ENCODE measurements at places on chromosomes 1 and 21.

DNA sequence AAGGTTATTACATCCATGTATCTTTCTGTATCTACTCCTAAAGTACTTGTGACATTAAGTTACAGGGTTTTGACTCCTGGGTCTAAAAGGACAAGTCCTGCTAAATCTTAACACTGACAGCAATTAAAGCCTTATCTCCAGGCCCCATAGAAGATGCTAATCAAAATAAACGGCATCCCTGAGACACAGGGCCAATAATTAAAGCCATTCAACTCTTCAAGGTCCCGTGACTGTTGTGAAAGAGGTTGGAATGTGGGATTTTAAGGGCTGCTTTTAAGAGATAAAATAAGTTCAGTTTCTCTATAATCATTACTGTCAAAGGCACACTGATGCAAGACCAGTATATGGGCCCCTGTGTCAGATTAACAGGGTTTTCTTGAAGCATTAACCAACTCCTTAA lies 8.3 kb downstream of the DNAI4 start:
- DNase-seq = no peak

DNA sequence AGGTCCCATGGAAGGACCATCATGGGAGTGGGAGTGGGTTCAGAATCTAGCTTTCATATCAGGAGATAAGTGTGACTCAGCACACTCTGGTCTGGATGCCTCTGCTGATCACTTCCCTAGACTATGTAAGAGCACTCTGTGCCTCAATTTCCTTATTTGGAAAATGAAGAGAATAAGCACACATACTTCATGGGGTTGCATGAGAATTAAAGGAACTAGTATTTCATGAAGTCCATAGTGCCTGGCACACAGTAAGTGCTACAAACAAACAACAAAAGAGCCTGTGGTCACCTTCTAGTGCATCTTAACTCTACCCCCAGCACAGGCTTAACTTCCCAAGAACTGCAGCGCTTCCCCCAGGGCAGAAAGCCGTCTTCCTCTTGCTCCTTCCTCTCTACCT lies 9.6 kb upstream of the IL20 start:
- DNase-seq = no peak

GRCh38 chr1:199512037-199512710 lies 515.3 kb upstream of the NR5A2 start:
- DNase-seq = no peak

GRCh38 chr1:205014783-205015182 lies 28.2 kb upstream of the CNTN2 start:
- DNase-seq = no peak

GRCh38 chr1:218694636-218695035 lies 349.5 kb downstream of the TGFB2 start:
- DNase-seq = no peak

DNA sequence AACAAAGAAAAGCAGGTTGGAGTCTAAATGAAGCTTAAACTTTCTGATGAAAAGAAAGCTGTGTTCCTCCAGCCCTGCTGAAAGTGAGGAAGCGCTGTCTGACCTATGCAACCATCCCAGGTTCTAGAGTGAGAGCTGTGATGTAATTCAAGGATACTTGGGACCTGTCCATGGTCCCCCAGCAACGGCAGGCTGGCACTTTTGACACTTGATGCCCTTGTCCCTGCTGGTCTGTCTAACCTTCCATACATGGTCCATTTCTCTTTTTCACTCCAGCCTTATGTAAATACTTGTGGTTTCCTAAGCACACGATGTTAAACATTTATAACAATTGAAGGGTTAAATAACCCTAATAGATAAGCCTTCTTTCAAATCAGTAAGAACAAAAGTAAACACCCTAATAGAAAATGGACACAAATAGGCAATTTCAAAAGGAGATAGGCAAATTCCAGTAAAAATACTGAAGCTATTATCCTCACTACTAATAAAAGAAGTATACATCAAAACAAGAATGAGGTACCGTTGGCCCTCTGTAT lies 17.7 kb upstream of the KDM4A start:
- DNase-seq = no peak

GRCh38 chr1:185295091-185295490 lies 22.0 kb downstream of the IVNS1ABP start:
- no peak for DNase-seq

DNA sequence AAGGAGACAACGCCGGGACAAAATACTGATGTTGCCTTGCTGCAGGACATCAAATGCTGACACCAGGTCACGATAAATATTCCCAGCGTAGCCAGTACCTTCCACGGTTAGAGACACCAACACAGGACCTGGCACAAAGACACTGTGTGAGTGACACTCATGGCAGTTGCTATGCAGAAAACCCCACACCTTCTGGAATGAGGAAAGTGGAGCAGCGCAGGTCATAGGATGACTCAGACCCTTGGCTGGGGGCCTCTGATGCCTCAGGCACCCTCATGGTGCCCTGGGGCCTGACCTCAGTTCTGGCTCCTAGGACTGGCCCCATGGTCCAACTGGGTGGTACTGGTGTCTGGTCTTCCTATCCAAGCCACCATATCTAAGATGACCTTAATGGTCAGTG lies 7.0 kb downstream of the DCST2 start:
- DNase-seq = no peak

DNA sequence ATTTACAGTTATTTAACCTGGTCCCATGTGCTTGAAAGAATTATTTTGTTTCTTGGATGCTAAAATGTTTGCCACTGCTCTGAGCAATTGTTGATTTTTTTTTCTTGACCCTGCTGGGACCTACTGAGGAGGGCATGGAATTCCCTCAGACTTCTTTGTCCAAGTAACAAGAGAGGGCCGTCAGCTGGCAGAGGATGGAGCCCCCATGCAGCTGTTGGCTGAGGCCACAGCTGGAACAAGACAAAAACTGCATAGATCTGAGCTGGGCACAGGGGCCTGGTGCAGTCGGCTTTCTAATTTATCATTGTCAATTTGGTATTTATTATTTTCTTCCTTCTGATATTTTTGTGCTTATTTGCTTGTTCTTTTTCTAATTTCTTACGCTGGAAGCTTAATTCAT lies 39.6 kb upstream of the ABCG1 start:
- no peak for DNase-seq

GRCh38 chr1:108703939-108704338 lies 8.8 kb upstream of the FNDC7 start:
- DNase-seq = no peak

DNA sequence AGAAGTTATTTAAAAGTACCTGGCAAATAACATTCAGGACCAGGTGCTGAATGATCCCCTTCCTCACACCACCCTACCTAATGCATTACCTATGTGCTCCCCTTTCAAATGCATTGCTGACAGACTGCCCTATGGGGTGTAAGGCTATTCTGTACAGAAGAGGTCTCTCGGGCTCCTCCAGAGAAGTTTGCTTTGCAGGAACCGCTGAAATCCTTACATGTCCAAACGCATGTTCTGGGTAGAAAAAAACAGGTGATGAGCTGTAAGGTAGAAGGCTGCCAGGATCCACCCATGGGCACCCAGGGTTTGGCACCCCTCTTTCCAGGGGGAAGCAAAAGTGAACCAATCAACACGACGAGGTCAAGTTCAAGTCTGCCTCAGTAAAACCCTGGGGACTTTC lies 58.3 kb upstream of the TARBP1 start:
- DNase-seq = no peak

DNA sequence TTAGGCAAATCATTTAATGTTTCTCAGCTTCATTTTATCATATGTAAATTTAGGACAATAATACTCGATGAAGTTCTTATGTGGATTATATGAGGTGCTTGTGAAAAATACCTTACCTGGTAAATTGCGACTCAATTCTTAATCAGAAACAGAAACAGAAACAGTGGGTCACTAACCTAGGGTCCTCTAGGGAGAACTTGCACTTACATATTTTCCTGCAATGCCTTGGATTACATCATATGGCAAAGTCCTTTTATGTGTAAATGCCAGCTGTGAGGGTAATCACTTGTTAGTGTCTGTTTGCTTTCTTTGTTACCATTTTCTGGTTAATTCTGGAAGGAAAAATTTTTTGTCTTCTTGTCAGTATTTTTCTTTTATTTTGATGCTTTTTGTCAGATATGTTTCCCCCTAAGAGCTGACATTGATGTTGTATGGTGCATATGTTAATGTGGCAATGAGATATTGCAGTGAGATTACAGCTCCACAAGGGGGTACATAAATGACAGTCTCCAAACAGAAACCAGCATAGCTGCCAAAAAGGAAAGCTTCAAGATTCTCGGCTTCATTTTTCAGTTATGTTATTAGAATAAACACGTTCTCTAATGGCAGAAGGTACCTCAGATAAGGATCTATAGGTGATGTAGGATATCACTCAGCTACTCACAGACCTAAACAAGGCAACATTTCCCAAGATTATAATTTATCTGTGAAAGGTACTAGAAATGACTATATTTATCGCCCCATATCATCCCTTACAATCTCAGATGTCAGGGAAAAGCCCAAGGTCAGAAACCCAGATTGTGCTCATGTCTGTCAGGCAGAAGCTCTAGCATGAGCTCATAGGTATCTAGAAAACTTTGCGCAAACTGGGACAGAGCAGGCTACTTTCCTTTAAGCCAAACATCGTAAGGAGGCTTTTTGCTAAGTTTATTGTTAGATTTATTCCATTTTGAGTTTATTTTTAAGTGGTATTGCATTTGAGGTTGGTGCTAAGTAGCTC lies 119.9 kb downstream of the FASLG start:
- no peak for DNase-seq

- no peak for DNase-seq
These were observed 1.7 kb downstream of the MARCKSL1 start for GRCh38 chr1:32334274-32334861.

DNA sequence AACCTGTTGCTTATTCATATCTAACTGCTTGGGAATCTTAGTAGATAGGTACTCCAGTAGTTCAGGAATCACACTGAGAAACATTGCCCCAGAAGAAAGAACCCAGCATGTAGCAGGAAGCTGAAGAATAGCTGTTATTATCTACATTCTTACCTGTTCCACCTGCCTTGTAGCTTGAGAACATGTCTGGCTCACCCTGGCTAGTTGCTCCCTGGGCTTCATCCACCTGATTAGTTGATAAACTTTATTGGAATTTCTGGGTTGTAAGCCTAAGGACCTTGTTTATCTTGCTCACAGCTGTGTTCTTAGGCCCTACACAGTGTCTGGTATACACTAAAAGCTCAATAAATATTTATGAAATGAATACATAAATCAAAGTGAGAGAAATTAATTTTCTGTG lies 106.3 kb upstream of the DMRTA2 start:
- DNase-seq = no peak

DNA sequence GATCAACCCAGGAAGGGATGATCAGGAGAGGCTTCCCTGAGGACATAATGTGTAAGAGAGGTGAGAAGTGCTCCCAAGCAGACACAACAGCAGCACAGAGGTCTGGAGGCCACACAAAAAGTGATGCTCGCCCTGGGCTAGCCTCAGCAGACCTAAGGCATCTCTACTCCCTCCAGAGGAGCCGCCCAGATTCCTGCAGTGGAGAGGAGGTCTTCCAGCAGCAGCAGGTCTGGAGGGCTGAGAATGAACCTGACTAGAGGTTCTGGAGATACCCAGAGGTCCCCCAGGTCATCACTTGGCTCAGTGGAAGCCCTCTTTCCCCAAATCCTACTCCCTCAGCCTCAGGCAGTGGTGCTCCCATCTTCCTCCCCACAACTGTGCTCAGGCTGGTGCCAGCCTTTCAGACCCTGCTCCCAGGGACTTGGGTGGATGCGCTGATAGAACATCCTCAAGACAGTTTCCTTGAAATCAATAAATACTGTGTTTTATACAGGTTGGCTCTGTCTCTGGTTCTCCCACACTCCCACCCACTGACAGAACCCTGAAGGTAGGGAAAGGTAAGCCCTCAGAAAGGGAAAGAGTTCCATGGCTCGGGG lies 5.0 kb downstream of the GJB3 start:
- no peak for DNase-seq

GRCh38 chr1:231073331-231073730 lies 33.3 kb upstream of the FAM89A start:
- DNase-seq = no peak

GRCh38 chr1:155884031-155884960 lies 24.9 kb downstream of the SYT11 start:
- no peak for DNase-seq

DNA sequence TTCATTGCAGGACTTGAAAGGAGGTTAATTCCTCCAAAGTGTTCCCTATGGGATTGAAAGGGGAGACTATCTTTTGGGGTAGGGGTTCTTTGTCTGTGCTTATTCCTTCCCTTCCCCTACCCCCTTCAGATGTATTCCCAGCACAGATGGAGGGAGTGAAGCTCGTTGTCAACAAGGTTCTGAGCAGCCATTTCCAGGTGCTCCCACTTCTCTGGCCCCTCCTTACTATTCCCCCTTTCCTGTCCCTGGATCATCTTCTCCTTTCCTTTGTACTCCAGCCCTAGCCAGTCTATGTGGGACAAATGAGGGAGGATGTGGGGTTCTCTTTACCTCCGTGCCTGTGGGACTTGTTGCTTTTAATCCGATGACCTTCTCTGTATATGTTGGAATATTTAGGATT lies 899 bp downstream of the TOMM40L start:
- no peak for DNase-seq

DNA sequence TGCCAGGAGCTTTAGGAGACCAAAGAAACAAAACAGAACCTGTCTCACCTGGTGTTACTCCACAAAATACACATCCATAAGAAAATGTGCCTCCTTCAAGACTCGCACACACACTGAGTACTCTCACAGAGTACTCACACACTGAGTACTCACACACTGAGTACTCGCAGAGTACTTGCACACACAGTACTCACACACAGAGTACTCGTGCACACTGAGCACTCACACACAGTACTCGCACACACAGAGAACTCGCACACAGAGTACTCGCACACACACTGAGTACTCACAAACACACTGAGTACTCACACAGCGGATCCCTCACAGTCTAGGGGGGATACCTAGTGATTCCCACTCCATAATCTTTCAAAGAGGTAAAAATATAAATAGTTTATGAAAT lies 40.3 kb downstream of the PCSK9 start:
- DNase-seq = no peak

DNA sequence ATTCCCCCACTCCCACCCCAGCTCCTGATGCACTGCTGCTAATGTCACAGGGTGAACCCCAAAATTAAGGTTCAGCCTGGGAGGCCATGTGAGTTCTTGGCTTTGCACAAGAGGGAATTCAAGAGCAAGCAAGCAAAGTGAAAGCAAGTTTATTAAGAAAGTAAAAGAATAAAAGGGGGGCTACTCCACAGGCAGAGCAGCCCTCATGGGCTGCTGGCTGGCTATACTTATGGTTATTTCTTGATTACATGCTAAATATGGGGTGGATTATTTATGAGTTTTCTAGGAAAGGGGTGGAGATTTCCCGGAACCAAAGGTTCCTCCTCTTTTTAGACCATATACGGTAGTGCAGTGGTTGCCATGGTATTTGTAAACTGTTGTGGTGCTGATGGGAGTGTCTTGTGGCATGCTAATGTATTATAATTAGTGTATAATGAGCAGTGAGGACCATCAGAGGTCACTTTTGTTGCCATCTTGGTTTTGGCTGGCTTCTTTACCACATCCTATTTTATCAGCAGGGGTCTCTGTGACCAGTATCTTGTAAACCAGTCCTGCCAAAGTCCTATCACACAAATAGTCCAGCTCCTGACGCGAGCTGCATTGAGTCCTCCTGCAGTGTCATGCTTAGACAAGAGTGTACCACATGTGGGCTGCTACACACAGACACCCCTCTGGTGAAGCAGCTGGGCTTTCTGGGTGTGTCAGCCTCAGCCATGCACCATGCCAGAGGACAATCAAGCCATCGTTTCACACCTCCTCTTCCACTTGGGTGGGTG lies 46.4 kb upstream of the CSF1 start:
- no peak for DNase-seq

- DNase-seq = no peak
These were observed 25.2 kb downstream of the CHD1L start for GRCh38 chr1:147267711-147268110.

All from cerebellar nuclear complex (tissue), 1 donor.